ENCODE measurements at places on chromosomes 3 and 15.

GRCh38 chr15:99087405-99087943 lies 17.4 kb upstream of the SYNM start:
- peak; percentile 32 for DNase-seq

GRCh38 chr3:143885780-143886427 lies 37.6 kb upstream of the SLC9A9 start:
- DNase-seq: no peak

GRCh38 chr3:188259191-188259590 lies 105.2 kb downstream of the LPP start:
- DNase-seq: no peak

- no peak for DNase-seq
Measured at GRCh38 chr15:61764141-61764540, 296.1 kb downstream of the VPS13C start.

DNA sequence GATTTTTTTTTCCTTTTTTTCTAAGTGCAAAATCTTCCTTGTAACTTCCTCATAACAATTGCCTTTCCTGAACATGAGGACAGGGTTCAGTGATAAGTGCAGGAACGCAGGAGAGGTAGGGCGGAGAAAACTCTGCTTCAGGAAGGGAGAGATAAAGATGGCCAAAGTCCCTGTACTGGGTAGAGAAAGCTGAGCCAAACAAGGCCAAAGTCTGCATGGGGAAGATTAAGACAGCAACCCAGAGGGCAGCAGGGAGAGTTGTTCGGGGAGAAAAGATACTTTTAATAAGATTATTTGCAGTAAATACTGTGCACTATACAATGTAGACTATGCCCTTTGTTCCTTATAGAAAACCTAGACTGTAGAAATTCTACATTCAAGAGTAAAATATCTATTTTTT lies 55.4 kb upstream of the LRRFIP2 start:
- no peak for DNase-seq

- DNase-seq: no peak
Measured at GRCh38 chr3:43968465-43968864, 273.2 kb upstream of the TOPAZ1 start.

GRCh38 chr3:69353088-69353478 lies 32.8 kb downstream of the FRMD4B start:
- DNase-seq: no peak

DNA sequence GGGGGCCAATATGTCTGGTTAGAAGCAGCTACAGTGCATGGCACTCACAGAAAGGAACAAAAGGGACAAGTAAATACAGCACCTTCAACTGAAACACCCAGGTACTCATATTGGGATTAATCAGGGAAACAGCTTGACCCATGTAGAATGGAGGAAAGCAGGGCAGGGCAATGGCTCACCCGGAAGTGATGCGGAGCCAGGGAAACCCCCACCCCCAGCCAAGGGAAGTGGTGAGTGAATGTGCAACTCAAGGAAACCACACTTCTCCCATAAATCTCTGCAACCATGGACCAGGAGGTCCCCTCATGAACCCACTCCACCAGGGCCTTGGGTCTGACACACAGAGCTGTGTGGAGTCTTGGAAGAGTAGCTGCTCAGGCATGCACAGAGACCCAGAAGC lies 117.1 kb downstream of the MTHFS start:
- DNase-seq: no peak

DNA sequence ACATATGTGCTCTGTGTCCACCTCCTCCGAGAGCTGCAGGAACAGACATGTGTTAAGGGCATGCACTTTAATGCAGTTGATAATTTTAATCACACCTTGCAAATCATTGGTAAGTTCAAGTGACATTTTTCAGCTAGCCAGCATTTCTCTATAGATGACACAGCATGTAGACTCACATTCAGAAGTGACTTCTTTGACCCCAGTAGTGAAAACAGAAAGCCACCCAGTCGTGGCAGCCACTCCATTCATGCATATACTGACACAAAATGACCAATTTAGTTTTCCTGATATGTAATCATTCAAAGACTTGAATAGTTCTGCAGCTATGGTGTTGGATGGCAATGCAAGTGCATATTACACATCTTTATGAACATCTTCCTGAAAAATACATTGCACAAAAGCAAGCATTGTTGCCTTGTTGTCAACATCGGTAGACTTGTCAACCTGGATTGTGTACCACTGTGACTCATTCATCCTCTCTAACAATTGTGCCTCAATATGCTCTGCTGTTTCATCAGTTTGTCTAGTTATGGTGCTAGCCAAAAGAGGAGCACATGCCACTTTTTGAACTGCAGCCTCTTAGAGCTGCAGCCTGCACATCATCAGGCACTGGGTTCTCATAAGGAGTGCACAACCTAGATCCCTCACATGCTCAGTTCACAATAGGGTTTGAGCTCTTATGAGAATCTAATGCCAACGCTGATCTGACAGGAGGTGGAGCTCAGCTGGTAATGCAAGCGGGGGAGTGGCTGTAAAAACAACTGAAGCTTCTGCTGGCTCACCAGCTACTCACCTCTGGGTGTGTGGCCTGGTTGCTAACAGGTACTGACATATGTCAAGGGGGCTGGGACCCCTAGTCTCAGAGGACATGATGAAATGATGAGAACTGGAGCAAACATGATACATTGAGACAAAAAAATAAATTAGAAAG lies 622.0 kb downstream of the PYDC2 start:
- DNase-seq: no peak

- no peak for DNase-seq
Measured at GRCh38 chr3:70539908-70540307, 227.5 kb upstream of the MDFIC2 start.

GRCh38 chr3:179660872-179661271 lies 8.0 kb downstream of the USP13 start:
- no peak for DNase-seq

- DNase-seq: peak; percentile 19
Measured at GRCh38 chr3:119608405-119609000, 10.8 kb downstream of the PLA1A start.

- no peak for DNase-seq
Measured at GRCh38 chr3:197354568-197355001, 56.2 kb upstream of the DLG1 start.

- DNase-seq: no peak
Measured at GRCh38 chr3:44252332-44252959, 10.8 kb downstream of the TOPAZ1 start.

DNA sequence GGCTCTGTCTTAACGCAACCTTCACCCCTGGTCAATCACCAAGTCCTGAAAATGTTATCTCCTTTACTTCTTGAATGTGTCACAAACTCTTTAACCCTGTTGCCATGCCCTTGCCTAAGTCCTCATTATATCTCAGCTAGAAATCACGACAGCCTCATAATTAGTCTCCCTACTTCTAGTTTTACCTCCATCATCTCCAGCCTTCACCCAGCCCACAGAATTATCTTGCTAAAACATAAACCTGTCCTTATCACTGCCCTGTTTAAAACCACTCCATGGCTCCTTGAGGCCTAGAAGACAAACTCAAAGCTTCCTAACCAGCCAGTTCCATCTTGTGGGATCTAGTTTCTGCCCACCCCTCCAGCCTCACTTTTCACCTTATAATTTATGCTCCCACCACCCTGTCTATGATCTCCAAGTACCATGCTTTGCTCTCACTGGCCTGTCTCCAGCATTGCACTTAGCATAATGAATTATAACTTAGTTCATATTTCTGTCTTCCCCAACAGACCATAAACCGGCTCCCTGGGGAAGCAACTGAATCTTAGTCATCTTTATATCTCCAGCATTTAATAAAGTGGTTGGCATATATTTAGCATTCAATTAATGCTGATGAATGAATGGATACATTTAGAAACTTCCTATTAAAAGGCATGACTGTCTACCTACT lies 39.2 kb downstream of the GPR176 start:
- no peak for DNase-seq

GRCh38 chr3:22284559-22284958 lies 533.5 kb upstream of the ZNF385D start:
- DNase-seq: no peak

DNA sequence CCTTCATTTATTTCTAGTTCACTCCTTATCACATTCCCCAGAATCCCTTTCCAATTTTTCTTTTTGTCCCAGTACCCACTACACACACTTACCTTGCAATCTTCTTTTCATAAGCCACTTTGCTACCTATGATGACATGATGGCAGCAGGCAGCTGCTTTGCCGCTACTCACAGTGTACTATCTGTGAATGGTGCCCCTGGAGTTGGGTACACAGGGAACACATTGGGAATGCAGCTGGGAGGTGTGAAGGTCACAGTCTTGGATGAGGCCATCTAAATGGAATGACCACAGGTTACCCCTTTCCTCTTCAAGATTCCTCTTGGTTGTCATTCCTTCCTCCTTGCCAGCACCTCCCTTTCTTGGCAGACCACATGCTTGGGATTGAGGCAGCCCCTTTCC lies 20.8 kb upstream of the TNIK start:
- no peak for DNase-seq

- DNase-seq: no peak
Measured at GRCh38 chr3:61358364-61358763, 107.1 kb upstream of the FHIT start.

All from activated CD8-positive, alpha-beta memory T cell treated with anti-CD3 and anti-CD28 coated beads for 24 hours (primary cell).